ENCODE measurements at places on chromosomes 11 and 22.

DNA sequence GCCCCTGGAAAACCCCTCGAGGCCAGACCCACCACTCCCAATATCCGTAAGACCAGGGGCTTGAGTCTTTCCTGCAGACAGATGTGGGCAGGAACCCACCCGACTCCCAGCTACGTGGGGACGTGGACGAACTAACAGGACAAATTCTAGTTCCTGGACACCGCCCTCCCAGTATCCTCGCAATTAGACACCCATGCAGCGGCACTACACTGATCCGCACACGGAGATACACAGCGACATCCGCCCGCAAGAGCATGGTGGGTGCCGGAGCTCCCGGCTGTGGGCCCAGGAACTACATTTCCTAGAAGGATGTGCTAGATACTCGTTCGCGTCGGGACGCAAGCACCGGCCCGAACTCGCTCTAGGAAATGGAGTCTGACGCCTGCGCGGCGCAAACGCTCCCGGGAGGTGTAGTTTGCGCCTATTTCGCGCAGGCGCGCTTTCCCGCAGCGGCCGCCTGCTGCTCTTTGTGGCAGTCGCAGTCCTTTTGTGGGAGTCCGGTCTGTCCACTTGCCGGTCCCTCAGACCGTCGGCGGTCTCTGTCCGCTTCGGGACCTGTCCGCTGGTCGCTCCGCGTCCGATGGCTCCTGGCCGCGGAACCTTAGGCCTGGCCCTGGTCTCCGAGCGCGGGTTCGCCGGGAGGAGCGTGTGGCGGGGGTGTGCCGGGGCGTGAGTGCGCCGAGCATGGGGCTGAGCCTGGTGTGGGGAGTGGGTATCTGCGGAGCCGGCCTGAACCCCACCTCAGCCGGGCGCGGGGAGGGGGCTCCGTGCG lies at the start of gene ZNF74:
TSS of gene ZNF74 (plus strand) at position 447 of the 772 bp plus-strand sequence. CDS start 478 bp downstream, outside the sequence.
- DNase-seq = peak; percentile 90

DNA sequence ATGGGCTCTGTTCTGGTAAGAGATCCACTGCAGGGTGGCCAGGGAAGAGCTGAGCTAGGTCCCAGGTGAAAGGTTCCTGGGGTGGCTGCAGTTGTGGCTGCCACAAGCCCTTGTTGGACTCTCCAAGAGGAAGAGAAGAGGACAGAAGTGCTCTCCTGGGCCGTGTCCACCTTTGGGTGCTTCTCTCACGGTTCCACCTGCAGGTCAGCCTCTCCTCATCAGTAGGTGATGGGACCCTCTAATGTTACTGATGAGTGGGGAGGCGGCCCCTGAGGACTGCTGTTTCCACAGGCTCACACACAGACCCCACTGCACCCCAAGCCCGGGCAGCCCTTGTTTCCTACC lies 804.9 kb downstream of the BRD1 start:
- DNase-seq = no peak

DNA sequence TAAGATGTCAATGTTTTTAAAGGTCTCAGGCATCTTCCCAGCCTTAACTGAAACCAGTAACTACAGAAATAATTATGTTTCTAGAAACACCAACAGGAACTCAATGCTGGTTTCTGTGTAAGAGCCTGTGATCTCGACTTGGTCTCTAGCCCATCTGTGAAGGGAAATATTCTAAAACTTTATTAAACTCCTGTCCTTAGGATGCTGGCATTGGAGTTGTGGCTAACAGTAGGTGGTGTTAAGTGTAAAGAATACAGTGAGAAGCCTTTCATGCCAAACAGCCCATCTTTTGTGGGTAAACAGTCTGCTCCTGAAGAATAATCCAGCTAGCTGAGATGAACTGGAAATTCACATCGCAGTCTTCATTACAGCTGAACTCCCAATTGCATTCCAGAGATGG lies 133.2 kb downstream of the ADAMTS15 start:
- DNase-seq = no peak

DNA sequence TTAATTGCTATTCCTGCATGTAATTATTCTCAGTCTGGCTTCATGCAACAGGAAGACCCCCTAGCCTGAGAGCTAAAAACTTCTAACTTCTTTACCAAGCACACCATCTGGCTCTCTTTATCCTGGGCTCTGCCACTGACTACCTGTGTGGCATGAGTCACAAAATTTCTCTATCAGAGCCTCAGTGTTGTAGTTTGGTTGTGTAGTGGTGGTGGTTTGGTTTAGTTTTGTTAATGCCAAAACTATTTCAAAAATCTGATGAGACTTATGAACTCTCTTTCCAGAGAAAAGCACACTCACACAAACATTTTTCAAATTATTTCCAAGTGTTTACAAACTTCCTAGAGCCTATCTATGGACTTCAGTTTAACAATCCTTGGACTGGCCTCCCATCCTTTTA lies 7.5 kb upstream of the IL17RA start:
- no peak for DNase-seq

All from activated CD8-positive, alpha-beta memory T cell treated with anti-CD3 and anti-CD28 coated beads, Interleukin-2, amount 10 ng/mL, durations not matched to agents 7 days and 5 days (primary cell).